Fibroblast of skin of abdomen (primary cell): ENCODE measurements at places on chromosomes 4 and X.

- DNase-seq: peak; percentile 64
Measured at GRCh38 chrX:10512258-10512657, 108.1 kb downstream of the MID1 start.

GRCh38 chr4:112075129-112075753 lies 70.0 kb upstream of the FAM241A start:
- DNase-seq: peak; percentile 65

GRCh38 chr4:3491681-3492405 lies 28.7 kb downstream of the DOK7 start:
- DNase-seq: peak; percentile 48

GRCh38 chr4:7013175-7013574 lies 30.0 kb upstream of the TADA2B start:
- DNase-seq: no peak

GRCh38 chr4:73001885-73002284 lies 67.6 kb downstream of the COX18 start:
- DNase-seq: no peak

GRCh38 chrX:113260474-113260873 lies 419.8 kb upstream of the AMOT start:
- no peak for DNase-seq

DNA sequence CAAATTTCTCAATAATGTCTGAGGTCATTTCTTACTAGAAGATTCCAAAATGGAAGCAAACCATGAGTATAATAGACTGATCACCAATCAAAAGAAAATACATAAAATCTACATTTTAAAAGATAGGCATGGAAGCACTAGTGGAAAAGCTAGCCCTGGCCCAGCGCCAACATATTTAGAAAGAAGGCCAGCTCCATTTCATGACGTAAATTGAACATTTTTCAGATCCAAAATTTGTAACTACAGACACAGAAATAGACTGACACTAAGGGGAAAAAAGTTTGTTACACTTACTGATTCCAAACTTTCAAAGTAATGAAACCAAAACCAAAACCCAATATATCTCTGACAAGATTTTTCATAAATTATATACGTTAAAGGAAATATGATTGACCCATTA lies 117.7 kb downstream of the ADAMTS3 start:
- DNase-seq: no peak

DNA sequence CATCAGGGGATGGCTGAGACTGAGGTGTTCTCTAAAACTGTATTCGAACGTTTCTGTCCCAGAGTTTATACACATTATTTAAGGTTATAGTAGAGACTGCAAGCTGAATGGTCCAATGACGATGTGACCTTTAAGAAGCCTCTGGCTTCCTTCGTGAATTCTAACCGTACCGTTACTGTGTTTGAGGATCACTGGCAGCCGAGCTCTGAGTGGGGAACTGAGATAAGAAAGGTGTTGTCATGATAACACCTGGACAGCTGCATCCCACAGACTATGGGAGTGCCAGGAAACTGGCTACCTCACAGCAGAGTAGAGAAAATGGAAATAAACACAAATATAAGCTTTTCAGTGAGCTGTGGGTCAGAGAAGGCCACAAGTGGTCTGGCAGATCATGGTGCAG lies 59.0 kb downstream of the HMGB2 start:
- no peak for DNase-seq

GRCh38 chr4:37533286-37534033 lies 152.7 kb downstream of the RELL1 start:
- no peak for DNase-seq

DNA sequence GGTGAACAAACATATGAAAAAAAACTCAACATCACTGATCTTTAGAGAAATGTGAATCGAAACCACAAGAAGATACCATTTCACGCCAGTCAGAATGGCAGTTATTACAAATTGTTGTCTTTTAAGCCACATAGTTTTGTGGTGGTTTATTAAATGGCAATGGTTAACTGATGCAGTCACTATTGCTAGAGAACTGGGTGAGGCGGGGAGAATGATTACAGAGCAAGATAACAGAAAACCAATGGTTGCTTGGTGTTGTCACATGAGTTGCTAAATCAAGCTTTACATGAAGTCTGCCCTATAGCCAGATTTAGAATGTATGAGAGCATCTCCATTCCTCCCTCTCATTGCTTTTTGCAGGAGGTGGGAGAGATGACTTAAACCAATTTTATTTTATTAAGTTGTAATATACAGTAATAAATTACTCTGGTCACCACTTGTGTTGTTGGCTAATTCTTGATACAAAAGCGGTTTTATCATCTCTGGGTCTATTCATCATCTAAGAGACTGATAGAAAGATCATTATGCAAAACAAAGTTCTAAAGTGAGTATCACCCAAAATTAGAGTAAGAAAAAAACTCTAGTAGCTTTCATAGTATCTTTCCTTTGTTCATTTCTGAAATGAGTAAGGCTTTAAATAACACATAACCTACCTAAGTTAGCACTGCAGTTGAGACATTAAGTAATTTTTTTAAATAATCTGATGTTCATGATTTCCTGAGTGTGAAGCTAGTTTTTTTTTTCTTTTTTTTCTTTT lies 859.5 kb downstream of the STIM2 start:
- no peak for DNase-seq

DNA sequence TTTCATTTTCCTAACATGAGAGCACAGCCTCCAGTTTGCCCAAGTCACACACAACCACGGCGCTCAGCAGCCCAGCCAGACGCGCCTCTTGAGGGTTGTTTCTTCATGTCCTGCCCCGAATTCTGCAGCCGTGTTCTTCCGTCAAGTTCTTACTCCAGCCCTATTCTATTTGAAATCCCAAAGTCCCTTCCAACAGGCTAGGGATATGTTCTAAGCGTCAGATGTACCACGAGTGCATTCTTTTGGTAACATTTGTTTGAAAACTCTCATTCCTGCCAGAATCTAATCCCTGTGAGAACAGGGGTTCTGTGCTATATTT lies 23.1 kb downstream of the ACSL1 start:
- peak; percentile 33 for DNase-seq

DNA sequence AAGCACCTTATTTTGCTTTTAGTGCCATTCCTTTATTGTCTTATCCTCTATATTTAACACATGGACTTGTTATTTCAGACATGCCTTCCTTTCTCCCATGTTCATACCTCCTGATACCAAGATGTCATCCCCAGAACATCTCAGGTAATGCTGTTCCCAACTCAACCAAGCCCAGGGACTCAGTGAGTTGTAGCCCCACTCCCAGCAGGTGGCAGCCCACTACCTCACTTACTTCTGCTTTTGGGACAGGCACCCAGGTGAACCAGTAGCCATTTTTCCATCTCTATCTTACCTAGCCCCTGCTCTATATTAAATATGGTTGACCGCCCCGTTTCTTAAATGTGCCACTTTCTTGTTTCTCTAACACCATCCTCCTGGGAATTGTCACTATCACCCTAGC lies 199.0 kb downstream of the DCHS2 start:
- DNase-seq: no peak

GRCh38 chr4:88244816-88245579 lies 39.4 kb downstream of the PPM1K start:
- DNase-seq: no peak

- no peak for DNase-seq
Measured at GRCh38 chr4:159077702-159078495, 25.0 kb upstream of the RAPGEF2 start.

DNA sequence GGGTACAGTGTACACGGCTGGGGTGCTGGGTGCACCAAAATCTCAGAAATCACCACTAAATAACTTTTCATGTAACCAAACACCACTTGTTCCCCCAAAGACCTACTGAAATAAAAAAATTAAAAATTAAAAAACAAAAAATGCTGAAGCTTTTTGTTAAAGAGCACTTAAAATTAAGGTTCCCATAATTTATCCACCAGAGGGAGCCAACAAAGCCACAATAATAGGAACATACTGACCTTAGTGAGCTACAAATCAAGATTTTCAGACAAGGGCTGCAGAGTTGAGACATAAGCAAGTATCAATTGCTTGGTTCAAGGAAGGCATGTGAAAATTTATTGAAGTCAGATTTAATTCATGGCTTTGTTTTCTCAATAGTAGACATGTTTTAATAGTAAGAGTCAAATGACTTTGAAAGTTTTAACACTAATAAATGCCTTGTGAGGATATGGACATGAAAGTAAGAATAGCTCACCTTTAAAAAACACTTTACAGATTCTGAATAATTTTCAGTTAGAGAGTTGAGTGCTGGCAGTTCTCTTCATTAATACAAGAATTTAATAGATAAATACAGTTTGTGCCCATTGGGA lies 43.0 kb upstream of the SCOC start:
- peak; percentile 38 for DNase-seq

DNA sequence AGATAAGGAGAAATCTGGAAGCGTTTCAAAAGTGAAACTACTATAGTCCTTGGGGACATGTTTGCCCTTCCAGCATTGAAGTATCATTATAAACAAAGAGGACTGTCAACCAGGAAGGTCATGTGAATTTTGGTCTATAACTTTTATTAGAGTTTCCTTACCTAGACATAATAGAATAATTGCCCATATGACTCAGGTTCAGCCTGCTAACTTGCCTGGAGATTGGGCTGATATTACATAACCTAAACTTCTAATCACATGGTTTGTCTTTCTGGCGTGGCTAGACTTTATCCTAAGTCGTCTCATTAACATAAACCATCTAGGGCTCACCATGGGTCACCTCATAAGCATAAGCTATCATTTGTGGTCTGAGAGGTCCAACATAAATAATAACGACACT lies 775.9 kb downstream of the CENPC start:
- no peak for DNase-seq

DNA sequence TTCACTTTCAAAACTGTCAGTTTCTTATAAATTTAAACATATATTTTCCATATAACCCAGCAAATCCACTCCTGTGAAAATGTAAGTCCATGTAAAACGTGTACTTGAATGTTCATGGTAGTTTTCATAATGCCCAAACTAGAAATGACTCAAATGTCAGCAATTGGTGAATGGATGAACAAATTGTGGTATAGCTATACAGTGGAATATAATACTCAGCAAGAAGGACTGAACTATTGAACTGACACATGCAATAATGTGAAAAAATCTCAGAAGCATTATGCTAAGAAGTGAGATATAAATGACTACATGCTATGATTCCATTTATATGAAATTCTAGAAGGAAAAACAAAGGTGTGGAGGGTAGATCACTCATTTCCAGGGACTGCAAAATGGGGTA lies 52.2 kb downstream of the USP53 start:
- no peak for DNase-seq

- no peak for DNase-seq
Measured at GRCh38 chrX:148310426-148311165, 189.8 kb upstream of the AFF2 start.

GRCh38 chr4:3859571-3859970 lies 93.4 kb downstream of the ADRA2C start:
- no peak for DNase-seq

GRCh38 chrX:71053217-71053621 lies 14.9 kb downstream of the SNX12 start:
- no peak for DNase-seq

DNA sequence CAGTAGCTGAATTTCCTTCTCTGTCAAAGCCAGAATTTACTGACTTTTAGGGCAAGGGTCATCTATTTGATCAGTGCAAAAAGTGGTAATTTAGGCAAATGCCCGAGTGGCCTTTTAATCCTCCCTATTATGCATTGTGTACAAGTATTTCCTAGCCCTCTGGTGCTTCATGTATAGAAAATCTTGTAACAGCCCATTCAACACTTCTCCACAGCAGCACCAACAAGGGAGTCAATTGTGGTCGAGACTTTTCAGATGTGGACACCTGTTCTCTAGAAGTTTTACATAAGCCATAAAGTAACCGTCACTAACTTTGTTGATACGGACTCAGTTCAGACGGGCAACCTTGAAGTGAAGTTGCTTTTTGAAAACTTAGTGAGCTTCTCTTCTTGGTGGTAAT lies 50.9 kb upstream of the FHDC1 start:
- no peak for DNase-seq

GRCh38 chr4:119739796-119740195 lies 111.2 kb upstream of the PDE5A start:
- no peak for DNase-seq

DNA sequence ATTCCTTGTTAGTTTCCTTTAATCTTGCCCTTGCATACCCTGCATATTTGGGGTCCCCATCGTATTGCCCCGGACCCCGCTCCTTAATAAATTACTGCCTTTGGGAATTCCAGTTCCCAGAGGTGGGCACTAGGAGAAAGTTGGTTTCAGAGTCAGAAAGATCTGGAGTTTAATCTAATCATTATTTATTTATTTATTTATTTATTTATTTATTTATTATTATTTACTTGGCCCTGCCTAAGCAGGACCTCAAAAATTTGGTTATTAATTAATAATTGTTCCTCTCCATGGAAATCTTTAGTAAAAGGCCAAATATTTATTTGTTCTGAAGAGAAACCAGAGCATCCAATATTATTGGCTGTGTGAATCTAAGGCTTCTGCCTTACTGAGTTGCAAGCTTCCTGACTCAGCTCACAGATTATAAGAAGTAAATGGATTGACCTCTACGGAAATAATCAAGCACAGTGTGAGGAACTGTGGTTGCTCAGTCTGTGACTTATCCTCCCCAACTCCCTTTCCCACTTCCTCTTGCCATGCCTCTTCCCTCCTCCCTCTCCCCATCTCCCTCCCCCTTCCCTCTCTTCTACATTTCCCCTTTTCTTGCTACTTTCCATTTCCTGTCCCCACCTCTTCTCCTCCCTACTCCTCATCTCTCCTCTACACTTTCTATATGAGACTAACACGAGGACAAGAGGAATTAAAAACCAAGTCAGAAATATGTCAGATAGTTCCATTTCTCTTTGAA lies 61.5 kb upstream of the AP1S2 start:
- DNase-seq: peak; percentile 4

GRCh38 chr4:108888769-108889168 lies 125.9 kb upstream of the ETNPPL start:
- peak; percentile 43 for DNase-seq

GRCh38 chrX:129782706-129783105 lies 3.0 kb downstream of the SASH3 start:
- DNase-seq: no peak

DNA sequence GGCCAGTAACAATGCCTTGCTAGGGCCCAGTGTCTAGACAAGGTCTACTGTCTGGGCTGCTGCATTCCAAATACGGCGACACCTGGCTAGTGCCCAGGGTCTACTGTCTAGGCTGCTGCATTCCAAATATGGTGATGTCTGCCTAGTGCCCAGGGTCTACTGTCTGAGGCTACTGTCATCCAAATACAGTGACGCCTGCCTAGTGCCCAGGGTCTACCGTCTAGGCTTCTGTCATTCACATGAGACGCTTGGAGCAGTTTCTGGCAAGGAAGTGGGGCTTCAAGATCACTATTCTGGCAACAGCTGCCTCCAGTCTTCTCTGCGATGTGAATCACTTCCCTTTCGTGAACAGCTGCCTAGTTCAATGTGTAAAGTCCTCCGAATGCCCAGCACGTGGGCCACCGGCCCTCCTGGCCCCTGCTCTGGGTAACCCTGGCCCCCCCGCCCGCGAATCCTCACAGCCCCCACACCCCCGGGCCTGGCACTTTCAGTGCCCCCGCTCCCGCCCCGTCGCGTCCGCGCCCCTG lies 12.7 kb downstream of the ACOX3 start:
- DNase-seq: peak; percentile 61

- peak; percentile 60 for DNase-seq
Measured at GRCh38 chrX:11239230-11239629, 54.0 kb upstream of the AMELX start.

- DNase-seq: no peak
Measured at GRCh38 chrX:42102586-42103282, 179.4 kb upstream of the CASK start.

- DNase-seq: no peak
Measured at GRCh38 chrX:153867671-153868070, 18.3 kb downstream of the L1CAM start.
